Glutamatergic neuron (in vitro differentiated cells): ENCODE measurements at places on chromosomes 2 and 18. TPM values are rescaled to one million over a fixed set of nuclear protein-coding genes. Genes with fewer than 3 reads are reported as not detected.

Gene OLA1
- total RNA-seq: 96.2 TPM

Gene KCNF1
- total RNA-seq: 7.7 TPM

Gene NFE2L2
- 51.4 TPM for total RNA-seq

Gene SP5
- 1.8 TPM for total RNA-seq

Gene RAB6C
- total RNA-seq: 0.25 TPM

Gene KRCC1
- 8.0 TPM for total RNA-seq

Gene MALL
- 0.49 TPM for total RNA-seq

Gene TMEM163
- total RNA-seq: 27.7 TPM

Gene PARD3B
- 0.66 TPM for total RNA-seq

Gene IMPA2
- total RNA-seq: 103 TPM

Gene ALPG
- total RNA-seq: 2.4 TPM

Gene CHRNA1
- total RNA-seq: 161 TPM

Gene DSG2
- total RNA-seq: 8.2 TPM

Gene C2orf72
- 0.42 TPM for total RNA-seq

Gene EFR3B
- total RNA-seq: 22.9 TPM

Gene TCF7L1
- total RNA-seq: 6.6 TPM

Gene CEP76
- total RNA-seq: 19.2 TPM

Gene HOXD11
- not detected for total RNA-seq
